Activated CD8-positive, alpha-beta T cell treated with anti-CD3 and anti-CD28 coated beads, Interleukin-2, amount 10 ng/mL, durations not matched to agents 7 days and 5 days (primary cell): ENCODE measurements at places on chromosomes 7 and 10. TPM values are rescaled to one million over a fixed set of nuclear protein-coding genes. Genes with fewer than 3 reads are reported as not detected.

Gene VGF
- total RNA-seq = 0.53 TPM

Gene COL28A1
- not detected for total RNA-seq

- DNase-seq = no peak
Observed at GRCh38 chr10:101373063-101373462, 19.1 kb downstream of the BTRC start.

- no peak for DNase-seq
Observed at GRCh38 chr7:95471071-95471470, 14.7 kb upstream of the ASB4 start.

DNA sequence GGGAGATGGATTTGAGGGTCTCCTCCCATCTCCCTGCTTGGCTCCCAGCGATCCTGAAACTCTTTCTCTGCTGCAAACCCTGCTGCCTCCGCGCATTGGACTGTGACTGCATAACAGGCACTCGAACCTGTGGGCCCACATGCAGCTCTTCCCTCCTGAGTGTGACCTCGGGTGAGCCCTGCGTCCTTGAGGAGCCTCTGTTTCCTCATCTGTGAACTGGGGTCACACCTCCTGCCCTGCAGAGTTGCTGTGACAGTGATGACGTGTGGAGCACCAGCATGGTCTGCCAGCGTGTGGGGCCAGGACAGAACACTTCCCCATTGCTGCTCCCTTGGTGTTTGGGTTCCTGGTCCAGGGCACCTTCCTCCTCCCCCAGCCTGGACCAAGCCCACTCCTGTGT is 46.9 kb upstream of the PSMG3 start:
- no peak for DNase-seq

DNA sequence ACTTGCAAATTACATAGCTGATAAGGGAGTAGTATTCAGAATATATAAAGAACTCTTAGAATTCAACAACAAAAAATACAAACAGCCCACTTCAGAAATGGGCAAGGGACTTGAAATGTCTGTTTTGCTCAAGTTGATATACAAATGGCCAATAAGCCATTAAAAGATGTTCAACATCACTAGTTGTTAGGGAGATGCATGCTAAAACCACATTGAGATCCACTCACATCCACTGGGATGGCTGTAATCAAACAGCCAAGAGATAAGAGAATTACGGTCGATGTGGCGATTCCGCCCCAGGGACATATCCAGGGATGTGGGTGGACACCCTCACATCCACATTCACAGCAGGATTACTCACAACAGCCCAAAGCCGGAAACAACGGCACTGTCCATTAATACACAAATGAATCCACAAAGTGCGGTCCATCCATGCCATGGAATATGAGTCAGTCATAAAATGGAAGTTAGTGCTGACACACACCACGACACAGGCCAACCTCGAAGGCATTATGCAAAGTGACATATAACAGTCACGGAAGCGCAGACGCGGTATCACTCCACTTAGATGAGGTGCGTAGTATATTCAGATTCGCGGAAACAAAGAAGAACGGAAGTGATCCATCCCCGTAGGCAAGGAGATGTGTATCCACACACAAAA is 227.8 kb downstream of the DNAJB6 start:
- no peak for DNase-seq

Gene ZNF438
- 2.3 TPM for total RNA-seq

- DNase-seq = no peak
Observed at GRCh38 chr7:137944168-137944567, 57.7 kb downstream of the CREB3L2 start.

DNA sequence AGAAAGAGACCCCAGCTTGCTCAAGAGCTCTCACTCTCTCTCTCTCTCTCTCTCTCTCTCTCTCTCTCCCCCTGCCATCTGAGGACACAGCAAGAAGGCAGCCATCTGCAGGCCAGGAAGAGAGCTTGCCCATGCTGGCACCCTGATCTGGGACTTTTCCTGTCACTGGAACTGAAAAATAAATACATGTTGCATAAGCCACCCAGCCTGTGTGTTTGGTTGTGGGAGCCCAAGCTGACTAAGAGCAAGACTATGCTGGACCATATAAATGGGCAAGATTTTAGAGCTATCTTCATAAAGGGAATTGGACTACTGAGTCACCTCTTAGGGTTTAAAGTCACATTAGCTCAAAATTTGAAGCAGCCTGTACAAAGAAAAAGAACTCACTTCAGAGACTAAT is 98.6 kb downstream of the SLC16A9 start:
- DNase-seq = no peak

DNA sequence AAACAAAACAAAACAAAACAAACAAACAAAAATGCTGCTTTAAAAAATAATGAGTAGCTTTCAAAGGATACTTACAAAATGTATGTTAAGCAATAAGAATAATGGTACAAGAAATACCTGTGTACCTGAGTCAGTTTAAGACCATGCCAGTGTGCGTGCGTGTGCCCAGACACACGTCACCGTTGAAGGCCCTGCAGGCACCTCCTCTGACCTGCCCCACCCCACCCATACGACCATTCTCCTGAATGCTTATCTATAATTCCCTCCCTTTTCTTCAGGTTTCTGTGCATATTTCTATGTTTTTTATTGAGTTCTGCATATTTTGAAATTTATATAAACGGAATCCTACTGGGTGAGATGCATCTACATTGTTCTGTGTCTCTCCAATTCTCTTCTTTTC is 374.2 kb upstream of the KLF6 start:
- DNase-seq = no peak

Gene CEP55
- total RNA-seq = 81.1 TPM

Gene SEC61G
- 101 TPM for total RNA-seq

GRCh38 chr10:111109501-111110242 is 32.8 kb downstream of the ADRA2A start:
- DNase-seq = no peak

Gene PLEKHS1
- total RNA-seq = not detected

- no peak for DNase-seq
Observed at GRCh38 chr7:127976738-127977120, 54.5 kb downstream of the LRRC4 start.

Gene ABCC2
- 0.76 TPM for total RNA-seq

Gene ADCYAP1R1
- not detected for total RNA-seq

Gene HGF
- not detected for total RNA-seq

GRCh38 chr10:131662851-131663250 is 238.0 kb upstream of the PPP2R2D start:
- DNase-seq = no peak

GRCh38 chr7:138212314-138212713 is 136.1 kb downstream of the AKR1D1 start:
- DNase-seq = no peak

Gene AKR1C8
- not detected for total RNA-seq

GRCh38 chr7:76071316-76072242 is 23.7 kb downstream of the MDH2 start:
- DNase-seq = no peak

DNA sequence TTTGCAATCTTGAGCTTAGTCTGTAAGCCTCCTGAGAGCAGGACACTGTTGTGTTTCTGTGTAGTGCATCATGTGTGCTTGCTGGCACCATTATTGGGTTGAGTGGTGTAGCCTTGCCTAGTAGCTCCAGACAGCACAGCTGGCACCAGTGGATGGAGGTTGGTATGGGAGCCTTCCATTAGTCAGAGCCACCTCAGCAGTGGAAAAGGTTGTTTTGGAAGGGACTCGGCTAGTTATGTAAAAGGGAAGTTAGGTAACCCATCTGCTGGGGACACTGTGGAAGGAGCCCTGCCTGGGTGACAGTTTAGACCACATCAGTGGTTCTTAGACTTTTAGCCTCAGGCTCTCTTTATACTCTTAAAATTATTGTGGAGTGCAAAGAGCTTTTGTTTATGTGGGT is 16.3 kb downstream of the MINDY4 start:
- DNase-seq = no peak

DNA sequence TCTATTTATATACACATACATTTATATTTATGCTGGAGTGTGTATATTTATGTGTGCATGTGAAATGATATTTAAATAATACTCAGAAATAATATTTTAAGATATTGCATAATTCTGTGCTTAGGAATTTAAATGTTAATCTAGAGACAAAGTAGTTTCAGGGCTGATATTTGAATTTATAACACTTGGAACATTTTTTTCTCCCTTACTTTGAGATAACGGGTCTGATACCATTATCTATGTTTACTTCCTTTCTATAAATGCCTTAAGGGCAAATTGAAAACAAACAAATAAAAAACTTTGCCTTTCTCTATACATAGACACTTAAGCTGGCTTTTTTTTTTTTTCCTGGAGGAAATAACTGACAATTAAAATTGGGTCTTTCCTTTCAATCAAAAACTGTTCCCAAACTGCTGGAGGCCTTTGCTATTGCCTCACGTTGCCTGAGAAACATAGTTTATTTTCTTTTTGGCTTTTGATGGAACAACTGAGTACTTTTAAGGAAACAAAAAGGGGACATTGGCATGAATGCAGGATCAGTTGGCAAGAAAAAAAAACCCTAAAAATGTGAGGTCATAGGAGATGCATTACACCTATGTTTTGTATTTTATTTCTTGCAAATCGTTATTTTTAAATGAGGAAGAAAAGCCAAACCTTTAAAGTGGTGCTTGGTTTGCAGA is 98.7 kb downstream of the ITGA8 start:
- DNase-seq = no peak

DNA sequence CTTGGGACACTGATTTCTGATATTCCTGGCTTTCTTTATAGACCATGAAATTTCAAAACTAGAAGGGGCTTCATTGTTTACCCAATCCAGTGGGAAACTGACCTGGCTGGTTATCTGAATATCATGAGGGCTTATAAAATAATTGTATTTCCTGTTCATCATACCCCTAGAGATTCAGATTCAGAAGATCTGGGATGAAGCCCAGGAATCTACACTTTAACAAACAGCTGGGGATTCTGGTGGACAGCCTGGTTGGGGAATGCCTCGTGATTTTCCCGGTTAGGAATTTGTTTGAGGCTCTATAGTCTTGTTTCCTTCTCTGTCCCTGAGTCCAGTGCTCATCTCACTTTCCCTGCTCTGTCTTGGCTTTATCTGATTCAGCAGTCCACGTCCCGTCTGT is 110.3 kb downstream of the ADRA2A start:
- no peak for DNase-seq

- no peak for DNase-seq
Observed at GRCh38 chr7:157846271-157846670, 509.5 kb downstream of the DNAJB6 start.

Gene SNCG
- total RNA-seq = not detected

DNA sequence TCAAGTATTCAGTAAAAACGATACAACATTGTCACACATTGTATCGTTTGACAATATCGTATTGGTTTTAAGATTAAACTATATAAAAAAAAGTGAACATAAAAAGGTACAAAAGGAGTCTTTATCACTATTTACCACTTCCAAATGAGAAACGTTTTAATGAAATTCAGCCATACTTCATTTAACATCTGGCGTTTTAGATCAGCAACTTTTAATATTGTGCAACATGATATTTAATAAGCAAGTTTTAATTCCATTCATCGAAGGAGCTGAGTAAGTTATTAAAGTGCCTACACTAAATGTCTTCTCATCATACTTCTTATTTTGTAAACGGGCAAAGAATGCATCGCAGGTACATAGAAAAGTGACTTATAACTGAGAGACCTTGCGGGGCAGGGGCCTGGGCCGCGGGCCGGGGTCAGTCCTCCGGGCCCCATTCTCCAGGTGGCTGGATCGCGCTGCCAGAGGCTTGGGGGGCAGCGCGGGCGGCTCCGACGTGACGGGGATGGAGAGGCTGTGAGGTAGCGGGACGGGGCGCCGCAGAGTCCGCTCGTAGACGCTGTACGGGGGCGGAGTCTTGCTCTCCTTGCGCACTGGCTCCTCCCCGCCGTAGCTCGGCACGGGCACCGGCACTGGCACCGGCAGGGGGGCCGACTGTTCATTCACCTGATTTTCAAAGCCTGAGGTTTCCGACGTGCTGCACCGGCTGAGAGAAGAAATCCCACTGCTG is 165.8 kb upstream of the IMMP2L start:
- no peak for DNase-seq

DNA sequence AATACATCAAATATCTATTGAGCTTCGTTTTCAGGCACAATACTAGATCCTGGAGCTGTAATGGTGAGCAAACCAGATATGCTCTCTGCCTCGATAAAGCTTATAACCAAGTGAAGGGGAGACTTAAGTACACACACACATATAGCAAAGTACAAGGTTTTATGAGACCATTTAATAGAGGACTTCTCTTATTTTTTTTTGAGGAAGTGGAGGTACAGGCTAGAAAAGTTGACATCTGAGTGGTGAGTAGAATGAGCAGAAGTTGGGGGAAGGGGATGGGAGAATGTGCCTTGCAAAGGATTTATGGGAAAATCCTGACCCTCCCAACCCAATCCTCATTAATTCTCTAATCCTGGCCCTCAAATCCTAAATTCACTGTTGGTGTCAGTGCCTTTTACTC is 7.7 kb downstream of the CCDC136 start:
- no peak for DNase-seq

- DNase-seq = no peak
Observed at GRCh38 chr10:127012769-127013152, 107.5 kb downstream of the DOCK1 start.

Gene ABCB1
- 4.8 TPM for total RNA-seq

DNA sequence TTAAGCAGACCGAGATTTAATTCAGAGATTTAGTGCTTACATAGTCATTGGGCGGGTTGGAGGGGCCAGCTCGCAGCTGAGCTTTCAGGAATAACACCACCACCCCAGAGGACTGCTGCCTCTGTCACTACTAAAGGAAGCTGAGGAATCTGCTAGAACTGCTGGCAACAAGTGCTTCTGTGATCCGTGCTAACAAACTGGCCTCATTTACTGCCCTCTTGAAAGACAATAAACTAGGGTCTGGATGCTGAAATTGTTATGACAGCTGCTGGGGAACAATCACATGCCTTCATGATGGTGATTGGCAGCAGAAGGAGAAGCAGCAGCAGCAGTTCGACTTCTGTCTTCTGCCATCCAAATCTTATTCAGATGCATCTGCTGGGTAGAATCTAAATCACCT is 285.5 kb upstream of the TAC1 start:
- DNase-seq = no peak

Gene MMRN2
- not detected for total RNA-seq

Gene FFAR4
- not detected for total RNA-seq

GRCh38 chr7:155257482-155258225 is 40.0 kb upstream of the INSIG1 start:
- no peak for DNase-seq

Gene RTKN2
- total RNA-seq = 2.2 TPM

DNA sequence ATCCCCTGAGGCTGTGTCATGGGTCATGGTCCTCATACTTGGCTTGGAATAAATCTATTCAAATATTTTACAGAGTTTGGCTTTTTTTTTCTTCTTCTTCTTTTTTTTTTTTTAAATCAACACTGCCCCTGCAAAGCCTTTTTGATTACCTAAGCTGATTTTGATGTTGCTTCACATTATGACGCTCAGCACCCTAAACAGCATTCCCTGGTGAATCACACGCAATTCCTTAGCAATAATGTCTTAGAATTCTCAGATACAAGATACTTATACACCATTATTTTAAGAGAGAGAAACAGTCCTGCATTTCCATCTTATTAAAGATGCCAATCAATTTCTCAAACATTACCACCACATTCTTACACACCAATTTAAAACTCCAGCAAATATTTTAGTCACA is 323.7 kb upstream of the IGFBP3 start:
- DNase-seq = no peak
